ENCODE measurements at places on chromosomes 16 and 17.

DNA sequence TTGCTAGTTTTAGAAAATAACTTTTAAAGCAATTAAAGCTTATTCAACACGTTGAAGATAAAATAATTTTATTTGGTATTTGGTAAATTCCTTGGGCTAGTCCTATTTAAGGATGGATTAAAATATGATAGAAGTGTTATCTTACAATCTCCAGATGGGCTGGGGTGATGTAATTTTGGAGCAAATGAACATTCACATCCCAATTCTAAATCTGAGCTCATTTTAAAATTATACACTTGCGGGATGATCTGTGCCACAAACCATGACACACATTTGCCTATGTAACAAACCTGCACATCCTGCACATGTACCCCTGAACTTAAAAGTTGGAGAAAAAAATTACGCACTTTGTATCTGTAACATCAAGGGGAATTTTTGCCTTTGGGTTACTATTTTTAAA is 31.5 kb downstream of the NLK start:
- DNase-seq = no peak

DNA sequence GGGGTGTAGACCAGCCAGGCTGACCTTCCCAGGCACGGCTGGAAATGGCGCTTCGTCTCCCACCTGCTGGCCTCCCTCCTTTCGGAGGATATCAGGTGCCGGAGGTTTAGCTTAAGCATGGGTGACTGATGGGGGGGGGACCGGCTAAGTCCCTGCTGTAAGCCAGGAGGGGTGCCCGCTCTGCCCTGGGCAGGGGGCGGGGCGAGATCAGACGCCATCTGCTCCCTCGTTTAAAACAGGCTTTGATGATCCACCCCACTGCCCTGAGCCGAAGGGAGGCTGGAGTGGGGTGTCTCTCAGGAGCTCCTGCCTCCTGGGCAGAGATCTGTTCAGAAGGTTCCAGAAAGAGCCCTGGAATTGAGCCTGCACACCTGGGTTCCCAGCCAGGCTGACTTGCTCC is 26.0 kb downstream of the C16orf74 start:
- no peak for DNase-seq

GRCh38 chr16:88195269-88195705 is 187.5 kb upstream of the ZNF469 start:
- DNase-seq = peak; percentile 46

- peak; percentile 6 for DNase-seq
Measured at GRCh38 chr17:68981288-68981687, 26.1 kb upstream of the ABCA8 start.

- no peak for DNase-seq
Measured at GRCh38 chr17:3905017-3905520, 11.2 kb downstream of the P2RX1 start.

DNA sequence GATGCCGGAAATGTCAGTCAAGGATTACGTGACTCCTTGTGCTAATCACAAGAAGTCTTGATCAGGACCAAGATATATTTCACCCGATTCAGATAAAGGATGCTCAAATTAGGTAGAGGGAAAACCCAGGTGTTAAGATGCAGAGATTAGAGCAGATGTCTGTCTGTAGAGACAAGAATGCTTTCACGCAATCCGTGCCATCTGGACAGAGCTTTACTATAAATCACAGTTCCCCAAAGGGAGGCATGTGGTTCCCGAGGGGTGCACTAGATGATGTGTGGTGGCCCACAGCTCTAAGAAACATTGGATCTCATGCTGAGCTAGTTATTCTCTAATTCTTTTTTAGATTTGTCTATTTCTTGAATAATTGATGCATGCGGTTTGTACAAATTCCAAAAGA is 9.8 kb upstream of the MAP3K14 start:
- DNase-seq = no peak

- DNase-seq = no peak
Measured at GRCh38 chr16:49271363-49271762, 10.3 kb downstream of the CBLN1 start.

- peak; percentile 50 for DNase-seq
Measured at GRCh38 chr17:67322042-67322787, 44.2 kb downstream of the PSMD12 start.

GRCh38 chr16:27257271-27257670 is 11.3 kb downstream of the NSMCE1 start:
- DNase-seq = no peak

DNA sequence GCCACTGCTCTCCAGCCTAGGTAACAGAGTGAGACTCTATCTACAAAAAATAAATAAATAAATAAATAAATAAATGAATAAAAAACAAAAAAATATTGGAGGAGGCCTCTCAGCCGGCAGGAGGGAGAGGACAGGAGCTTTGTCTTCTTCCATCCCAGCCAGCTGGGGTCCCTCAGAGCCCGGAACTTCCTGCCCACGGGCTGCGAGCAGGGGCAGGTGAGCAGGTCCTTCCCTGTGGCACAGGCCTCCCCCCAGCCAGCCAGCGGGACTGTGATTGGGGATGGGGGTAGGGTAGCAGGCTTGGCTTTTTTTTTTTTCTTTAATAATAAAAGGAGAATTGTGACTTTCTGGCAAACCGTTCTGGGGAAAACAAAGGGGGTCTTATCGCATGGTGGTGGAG is 10.1 kb downstream of the SMTNL2 start:
- no peak for DNase-seq

GRCh38 chr17:46136820-46137219 is 56.4 kb downstream of the KANSL1 start:
- DNase-seq = no peak

All from hematopoietic multipotent progenitor cell treated with erythropoietin and hydrocortisone succinate and interleukin-3 and kit ligand, for 4 days (in vitro differentiated cells).